Lung (tissue), 17 donors: ENCODE measurements at places on chromosomes 16 and 17. TPM values are rescaled to one million over a fixed set of nuclear protein-coding genes. Genes with fewer than 3 reads are reported as not detected.

DNA sequence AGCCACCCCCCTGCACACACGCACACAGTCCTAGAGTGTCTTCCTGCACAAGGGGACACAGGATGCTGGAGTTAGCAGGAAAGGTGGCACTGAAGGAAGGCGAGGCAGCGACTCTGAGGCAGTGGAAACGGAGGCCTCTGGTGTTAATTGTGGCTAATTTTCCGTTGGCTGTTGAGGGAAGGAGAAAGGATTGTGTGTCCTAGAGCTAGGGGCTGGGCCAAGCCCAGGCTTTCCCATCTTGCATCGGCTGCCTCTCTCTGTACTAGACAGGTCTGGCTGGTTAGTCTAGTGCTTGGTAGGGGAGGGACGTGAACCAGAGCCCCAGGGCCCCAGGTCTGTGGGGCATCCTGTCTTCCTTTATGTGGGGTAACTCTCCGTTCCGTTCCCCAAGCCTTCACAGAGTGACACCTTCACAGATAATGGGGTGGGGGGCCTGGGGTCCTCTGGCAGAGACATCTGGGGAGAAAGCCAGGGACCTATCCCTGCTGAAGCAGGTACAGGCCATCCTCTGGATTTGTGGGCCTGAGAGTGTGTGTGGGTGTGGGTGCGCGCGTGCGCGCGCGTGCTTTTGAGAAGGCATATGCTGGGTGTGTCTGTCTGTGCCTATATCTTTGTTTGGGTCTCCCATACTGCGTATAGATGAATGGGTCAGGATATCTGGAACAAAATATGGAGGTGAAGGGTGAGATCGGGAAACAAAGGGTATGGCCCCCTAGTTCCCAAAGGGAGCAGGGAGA, at the start of gene CHD3:
CHD3 (plus strand) TSS at position 606 of the 737 bp plus-strand sequence. CDS start 212 bp downstream, outside the sequence.
- H3K27me3 ChIP-seq: no peaks in the 10 kb centered on the region
- H3K27ac ChIP-seq: peak within 1 kb of the TSS; percentile 93
- H3K36me3 ChIP-seq: peaks cover 24% of the 10 kb centered on the region

DNA sequence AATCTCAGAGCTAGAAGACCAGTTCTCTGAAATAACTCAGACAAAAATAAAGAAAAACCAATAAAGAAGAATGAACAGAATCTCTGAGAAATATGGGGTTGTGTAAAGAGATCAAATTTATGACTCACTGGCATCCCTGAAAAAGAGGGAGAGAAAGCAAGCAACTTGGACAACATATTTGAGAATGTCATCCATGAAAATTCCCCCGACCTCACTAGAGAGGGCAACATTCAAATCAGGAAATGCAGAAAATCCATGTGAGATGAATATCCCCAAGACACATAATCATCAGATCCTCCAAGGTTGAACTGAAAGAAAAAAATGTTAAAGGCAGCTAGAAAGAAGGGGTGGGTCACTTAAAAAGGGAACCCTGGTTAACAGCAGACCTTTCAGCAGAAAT, 32.1 kb downstream of the TANC2 start:
- H3K36me3 ChIP-seq: no peaks in the 10 kb centered on the region
- no peaks in the 10 kb centered on the region for H3K27me3 ChIP-seq
- H3K4me3 ChIP-seq: no peak overlapping the region
- no peak overlapping the region for H3K27ac ChIP-seq
- no peak for DNase-seq
- H3K4me1 ChIP-seq: peaks cover 9% of the 10 kb centered on the region

GRCh38 chr16:65069065-65069464, 52.8 kb downstream of the CDH11 start:
- peaks cover 17% of the 10 kb centered on the region for H3K4me1 ChIP-seq
- peaks cover 28% of the 10 kb centered on the region for H3K36me3 ChIP-seq
- no peak overlapping the region for H3K27ac ChIP-seq
- no peaks in the 10 kb centered on the region for H3K27me3 ChIP-seq

DNA sequence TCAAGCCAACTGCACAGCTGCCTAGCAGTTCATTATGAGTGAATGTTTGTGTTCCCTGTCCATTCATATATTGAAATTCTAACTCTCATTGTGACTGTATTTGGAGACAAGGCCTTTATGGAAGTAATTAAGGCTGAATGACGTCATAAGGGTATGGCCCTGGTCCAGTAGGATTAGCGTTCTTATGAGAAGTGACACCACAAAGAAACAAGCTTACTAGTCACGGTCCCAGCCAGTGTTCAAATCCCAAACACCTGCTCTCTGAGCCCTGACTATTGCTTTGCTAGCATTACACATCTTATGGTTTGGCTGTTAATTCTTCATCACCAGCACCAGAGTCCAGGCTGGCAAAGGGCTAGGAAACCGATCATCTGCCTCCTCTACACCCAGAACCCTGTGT, 2.2 kb downstream of the ZNF668 start:
- peaks cover 9% of the 10 kb centered on the region for H3K4me1 ChIP-seq
- H3K27me3 ChIP-seq: no peaks in the 10 kb centered on the region
- no peak overlapping the region for H3K4me3 ChIP-seq
- DNase-seq: peak; percentile 41
- H3K27ac ChIP-seq: no peak overlapping the region
- peaks cover 5% of the 10 kb centered on the region for H3K36me3 ChIP-seq

GRCh38 chr16:86395477-86395876, 114.8 kb upstream of the FOXF1 start:
- no peak for DNase-seq
- no peaks in the 10 kb centered on the region for H3K36me3 ChIP-seq
- peaks cover 11% of the 10 kb centered on the region for H3K4me1 ChIP-seq
- H3K27ac ChIP-seq: no peak overlapping the region
- peaks cover 2% of the 10 kb centered on the region for H3K27me3 ChIP-seq

GRCh38 chr17:63478814-63479494, 2.1 kb downstream of the ACE start:
- no peak overlapping the region for H3K4me3 ChIP-seq
- DNase-seq: peak; percentile 66
- peaks cover 26% of the 10 kb centered on the region for H3K27me3 ChIP-seq
- H3K4me1 ChIP-seq: no peaks in the 10 kb centered on the region
- no peaks in the 10 kb centered on the region for H3K36me3 ChIP-seq
- peak overlapping the region; percentile 37 for H3K27ac ChIP-seq

GRCh38 chr17:8397636-8398035, at the start of gene RNF222:
Gene RNF222, minus strand, starts transcription at chr17:8397827. Its CDS starts 4,366 bp downstream, at chr17:8393461.
- peaks cover 11% of the 10 kb centered on the region for H3K27me3 ChIP-seq
- no peaks in the 10 kb centered on the region for H3K4me1 ChIP-seq
- no peak within 1 kb of the TSS for H3K4me3 ChIP-seq
- DNase-seq: no peak
- no peaks in the 10 kb centered on the region for H3K36me3 ChIP-seq

- no peaks in the 10 kb centered on the region for H3K27me3 ChIP-seq
- H3K27ac ChIP-seq: no peak overlapping the region
- DNase-seq: no peak
- H3K4me1 ChIP-seq: no peaks in the 10 kb centered on the region
- H3K4me3 ChIP-seq: no peak overlapping the region
- H3K36me3 ChIP-seq: no peaks in the 10 kb centered on the region
Measured at GRCh38 chr17:55629995-55630394, 92.7 kb downstream of the TMEM100 start.

CSNK1D gene
- 160 TPM for total RNA-seq

CNGB1 gene
- 0.43 TPM for total RNA-seq

TBC1D28 gene
- not detected for total RNA-seq

ZG16B gene
- total RNA-seq: 6.1 TPM

TEX14 gene
- not detected for total RNA-seq

TBC1D3 gene
- not detected for total RNA-seq
